ENCODE measurements at places on chromosomes 12 and 14. TPM values are rescaled to one million over a fixed set of nuclear protein-coding genes. Genes with fewer than 3 reads are reported as not detected.

GRCh38 chr12:111434680-111435338 lies 29.1 kb downstream of the SH2B3 start:
- peak; percentile 59 for ATAC-seq

DNA sequence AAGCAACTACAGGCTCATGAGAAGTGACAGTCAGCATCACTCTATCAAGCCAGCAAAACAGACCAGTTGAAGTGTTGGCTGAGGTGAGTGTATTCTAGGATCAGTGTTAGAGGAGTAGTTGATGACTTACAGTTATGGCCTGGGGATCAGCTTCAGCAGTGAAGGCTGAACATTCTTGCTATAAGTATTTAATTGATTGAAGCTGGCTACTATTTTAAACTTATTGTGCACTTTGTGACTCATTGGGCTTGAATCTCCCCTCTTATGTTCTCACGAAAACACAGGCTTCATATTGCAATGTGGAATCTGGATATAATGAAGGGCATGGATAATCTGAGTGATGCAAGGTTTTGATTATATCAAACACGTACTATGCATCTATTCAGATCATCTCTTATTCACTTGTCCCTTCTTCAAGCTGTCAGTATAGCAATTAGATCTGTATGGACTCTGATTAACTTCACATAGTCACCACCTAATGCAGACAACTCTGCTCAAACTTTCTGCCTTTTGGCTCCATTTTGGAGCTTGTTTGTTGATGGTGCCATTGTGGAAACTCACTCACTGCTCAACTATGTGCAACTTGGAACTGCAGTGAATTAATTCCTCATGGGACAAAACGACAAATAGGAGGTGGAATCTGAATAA lies 309.2 kb downstream of the SLC16A7 start:
- no peak for ATAC-seq

DNA sequence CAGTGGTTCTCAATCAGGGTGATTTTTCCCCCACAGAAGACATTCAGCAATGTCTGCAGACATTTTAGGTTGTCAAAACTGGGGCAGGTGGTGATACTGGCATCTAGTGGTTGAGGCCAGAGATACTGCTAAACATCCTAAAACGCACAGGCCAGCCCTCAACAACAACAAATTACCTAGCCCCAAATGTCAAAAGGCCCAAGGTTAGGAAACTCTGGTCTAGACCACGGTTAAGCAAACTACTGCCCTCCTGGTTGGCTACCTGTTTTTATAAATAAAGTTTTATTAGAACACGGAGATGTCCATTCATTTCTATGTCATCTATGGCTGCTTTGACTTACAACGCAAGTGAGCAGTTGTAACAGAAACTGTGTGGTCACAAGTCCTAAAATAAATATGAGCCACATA lies 186.7 kb downstream of the EFCAB11 start:
- peak; percentile 53 for ATAC-seq

- ATAC-seq = no peak
These were observed 24.9 kb upstream of the SPPL3 start for GRCh38 chr12:120928864-120929652.

GRCh38 chr12:131074221-131075083 lies 120.7 kb downstream of the ADGRD1 start:
- ATAC-seq = no peak

DNA sequence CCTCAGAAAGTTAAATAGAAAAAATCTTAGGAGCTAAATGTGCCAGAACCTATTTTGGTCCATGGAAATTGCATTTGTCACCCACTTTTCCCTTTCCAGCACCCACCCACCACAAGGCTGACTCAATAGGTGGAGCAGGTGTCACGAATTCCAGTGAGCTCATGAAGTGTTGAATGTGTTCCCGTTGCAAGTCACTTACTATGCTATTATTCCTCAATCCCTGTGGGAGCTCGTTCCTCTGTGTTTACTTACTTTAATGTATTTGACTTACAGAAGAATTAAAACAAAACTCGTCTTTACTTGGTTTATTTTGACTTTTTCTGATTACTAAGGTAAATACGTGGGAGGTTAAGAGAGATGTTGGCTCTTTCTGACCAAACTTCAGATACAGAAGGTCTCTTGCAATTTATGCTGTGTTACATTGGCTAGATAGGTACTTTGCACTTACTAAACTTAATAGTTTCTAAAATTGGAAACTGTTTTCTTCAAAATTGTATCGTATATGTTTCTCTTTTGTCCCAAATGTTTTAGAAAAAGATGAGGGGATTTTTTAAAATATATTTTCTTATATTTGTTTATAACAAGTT lies 269.4 kb upstream of the NOVA1 start:
- ATAC-seq = no peak

- ATAC-seq = no peak
These were observed 2.6 kb downstream of the LIN7A start for GRCh38 chr12:80935111-80935510.

DNA sequence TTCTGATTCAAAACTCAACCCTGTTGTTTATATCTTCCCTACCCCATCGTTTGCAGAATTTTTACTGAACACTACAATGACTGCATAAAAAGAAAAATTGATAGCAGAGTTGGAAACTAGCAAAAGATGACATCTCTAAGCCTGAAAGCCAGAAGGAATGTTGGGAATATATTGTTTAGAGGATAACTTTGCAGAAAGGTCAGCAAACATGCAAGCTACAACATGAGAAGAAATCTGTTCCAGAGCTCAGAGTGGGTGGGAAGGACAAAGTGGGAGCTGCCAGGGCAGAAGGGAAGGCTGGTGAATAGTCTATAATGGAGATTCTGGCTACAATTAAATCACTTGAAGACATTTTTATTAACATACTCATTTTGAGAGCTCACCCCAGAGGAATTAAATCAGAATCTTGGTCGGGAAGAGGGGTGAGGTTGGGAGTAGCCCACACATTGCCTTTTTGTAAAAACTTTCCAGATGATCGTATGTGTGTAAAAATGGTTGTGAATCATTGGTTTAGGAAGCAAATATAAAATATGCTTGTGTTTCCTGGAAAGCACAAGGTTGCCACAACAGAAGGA lies 574.8 kb downstream of the FLRT2 start:
- no peak for ATAC-seq

- no peak for ATAC-seq
These were observed 117.3 kb downstream of the ERC1 start for GRCh38 chr12:1108276-1108675.

GRCh38 chr12:75583355-75583754 lies 71.9 kb upstream of the KRR1 start:
- ATAC-seq = peak; percentile 69

DNA sequence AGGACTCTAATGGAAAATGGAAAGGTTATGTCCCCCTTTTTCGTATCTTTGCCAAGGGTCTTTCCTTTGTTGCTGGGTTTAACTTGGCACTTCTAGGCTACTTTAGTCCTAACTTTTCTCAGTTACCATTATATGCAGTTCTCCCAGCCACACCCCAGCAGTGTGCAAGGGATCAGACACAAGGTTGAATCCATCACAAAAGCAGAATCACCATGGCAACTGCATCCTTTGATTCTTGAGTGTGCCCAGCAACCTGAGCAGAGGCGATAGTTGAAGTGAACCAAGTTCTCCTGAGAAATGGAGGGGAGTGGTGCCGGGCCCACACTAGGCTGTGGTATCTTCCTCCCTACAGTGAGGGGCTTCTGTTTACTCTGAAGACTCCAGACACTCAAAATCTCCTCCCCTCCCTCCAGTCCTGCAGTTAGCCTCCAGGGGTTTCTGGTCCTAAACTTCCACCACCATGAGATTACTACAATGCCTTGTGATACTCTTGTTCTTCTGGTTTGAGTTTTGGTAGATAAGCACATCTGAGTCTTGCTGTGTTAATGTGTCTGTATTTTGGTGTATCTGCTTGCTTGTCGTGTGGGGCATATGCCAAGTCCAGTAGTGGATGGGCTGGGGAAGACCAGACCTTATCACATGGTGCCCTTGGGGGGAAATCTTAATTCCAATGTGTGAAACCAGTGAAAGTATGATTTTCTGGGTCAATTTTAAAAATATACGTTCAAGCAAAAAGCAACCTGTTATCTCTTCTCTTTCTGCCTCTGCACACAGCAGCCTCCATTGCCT lies 183.9 kb downstream of the CACNA1C start:
- ATAC-seq = no peak

GRCh38 chr12:112590281-112590680 lies 171.5 kb downstream of the PTPN11 start:
- no peak for ATAC-seq

GRCh38 chr14:54209511-54210250 lies 187.1 kb upstream of the CDKN3 start:
- ATAC-seq = peak; percentile 54

DNA sequence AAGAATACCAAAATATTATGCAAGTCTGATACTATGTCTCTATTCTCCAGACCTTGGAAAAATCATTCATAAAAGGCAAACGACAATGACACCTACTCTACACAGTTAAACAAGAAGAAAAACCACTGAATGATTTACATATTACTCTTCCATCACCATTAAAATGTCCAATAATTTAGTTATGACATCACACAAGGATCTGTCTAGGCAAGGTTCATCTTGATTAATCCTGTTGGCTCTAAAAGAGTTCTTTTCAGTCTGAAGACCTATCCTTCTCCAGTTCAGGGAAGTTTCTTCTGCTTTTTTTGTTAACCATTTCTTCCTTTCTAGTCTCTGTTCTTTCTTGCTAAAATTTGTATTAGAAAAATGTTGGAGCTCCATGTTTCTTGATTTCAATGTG lies 64.0 kb downstream of the OSBPL8 start:
- ATAC-seq = no peak

GRCh38 chr12:47802312-47802711 lies 17.4 kb downstream of the HDAC7 start:
- ATAC-seq = peak; percentile 4

- ATAC-seq = no peak
These were observed 504.9 kb upstream of the CCDC196 start for GRCh38 chr14:65981192-65981843.

DNA sequence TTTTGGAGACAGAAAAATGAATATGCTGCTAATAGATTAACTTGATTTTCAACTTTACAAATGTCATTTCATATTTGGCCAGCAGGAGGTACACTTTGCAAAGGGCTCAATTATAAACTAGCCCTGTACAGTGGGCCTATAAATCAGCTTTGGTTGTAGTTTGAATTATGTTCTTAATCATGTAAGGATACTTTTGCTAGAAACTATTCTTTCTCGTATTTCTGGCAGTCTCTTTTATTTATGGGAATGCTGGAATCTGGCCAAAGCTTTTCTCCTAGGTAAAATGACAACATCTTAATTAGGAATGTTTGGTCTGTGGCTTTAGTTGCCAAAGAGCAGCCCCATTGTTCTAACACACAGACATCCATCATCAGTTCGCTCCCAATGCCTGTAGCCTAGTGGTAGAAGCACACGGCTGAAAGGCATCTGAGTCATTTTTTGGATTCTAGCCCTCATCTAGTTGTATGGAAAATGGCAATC lies 1322.3 kb upstream of the SEL1L start:
- no peak for ATAC-seq

GRCh38 chr14:61476105-61476753 lies 154.8 kb downstream of the PRKCH start:
- no peak for ATAC-seq

DNA sequence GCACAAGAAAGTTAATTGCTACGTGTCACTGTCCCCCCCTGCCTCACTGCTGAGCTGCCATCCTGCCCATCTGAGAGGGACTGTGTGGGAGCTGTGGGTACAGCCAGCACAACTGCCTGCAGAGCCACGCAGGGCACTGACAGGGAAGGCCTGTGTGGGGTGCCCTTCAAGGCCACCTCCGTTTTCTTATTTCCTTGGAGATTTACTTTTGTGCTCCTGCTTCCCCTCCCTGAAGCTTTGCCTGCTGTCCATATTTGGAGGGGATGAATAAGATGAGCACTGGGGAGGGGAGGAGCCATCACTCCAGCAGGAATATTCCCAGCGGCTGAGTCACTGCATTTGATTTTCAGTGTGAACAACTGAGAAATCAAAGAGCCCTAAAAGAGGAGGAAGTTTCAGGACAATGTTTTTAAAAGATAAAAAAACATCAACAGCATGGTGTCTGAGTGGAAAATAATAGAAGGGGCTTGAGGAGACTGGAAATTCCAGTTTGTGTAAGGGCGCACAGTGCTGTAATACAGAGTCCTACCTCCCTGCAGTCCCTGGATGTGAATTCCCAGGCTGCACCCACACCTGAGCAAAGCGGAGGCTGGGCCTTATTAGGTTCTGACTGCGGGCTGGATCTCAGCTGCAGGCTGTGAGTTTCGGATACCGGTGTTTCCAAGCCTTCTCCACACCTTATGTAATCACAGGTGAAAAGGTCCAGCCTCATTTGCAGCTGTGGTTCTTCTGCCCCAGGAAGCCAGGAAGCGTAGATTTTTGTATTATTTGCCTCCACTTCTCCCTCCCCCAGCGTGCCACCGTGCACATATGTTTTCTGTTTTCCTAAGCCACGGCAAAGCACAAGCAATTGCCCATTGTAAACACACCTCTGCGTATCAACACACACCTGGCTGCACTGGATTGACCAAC lies 192.6 kb upstream of the BCL2L14 start:
- ATAC-seq = peak; percentile 97

- ATAC-seq = no peak
These were observed 78.1 kb upstream of the TBX5 start for GRCh38 chr12:114483996-114484395.

GRCh38 chr12:130658145-130658911 lies 57.8 kb downstream of the RIMBP2 start:
- peak; percentile 57 for ATAC-seq

GRCh38 chr12:109445191-109445609 lies 31.9 kb downstream of the KCTD10 start:
- no peak for ATAC-seq

DNA sequence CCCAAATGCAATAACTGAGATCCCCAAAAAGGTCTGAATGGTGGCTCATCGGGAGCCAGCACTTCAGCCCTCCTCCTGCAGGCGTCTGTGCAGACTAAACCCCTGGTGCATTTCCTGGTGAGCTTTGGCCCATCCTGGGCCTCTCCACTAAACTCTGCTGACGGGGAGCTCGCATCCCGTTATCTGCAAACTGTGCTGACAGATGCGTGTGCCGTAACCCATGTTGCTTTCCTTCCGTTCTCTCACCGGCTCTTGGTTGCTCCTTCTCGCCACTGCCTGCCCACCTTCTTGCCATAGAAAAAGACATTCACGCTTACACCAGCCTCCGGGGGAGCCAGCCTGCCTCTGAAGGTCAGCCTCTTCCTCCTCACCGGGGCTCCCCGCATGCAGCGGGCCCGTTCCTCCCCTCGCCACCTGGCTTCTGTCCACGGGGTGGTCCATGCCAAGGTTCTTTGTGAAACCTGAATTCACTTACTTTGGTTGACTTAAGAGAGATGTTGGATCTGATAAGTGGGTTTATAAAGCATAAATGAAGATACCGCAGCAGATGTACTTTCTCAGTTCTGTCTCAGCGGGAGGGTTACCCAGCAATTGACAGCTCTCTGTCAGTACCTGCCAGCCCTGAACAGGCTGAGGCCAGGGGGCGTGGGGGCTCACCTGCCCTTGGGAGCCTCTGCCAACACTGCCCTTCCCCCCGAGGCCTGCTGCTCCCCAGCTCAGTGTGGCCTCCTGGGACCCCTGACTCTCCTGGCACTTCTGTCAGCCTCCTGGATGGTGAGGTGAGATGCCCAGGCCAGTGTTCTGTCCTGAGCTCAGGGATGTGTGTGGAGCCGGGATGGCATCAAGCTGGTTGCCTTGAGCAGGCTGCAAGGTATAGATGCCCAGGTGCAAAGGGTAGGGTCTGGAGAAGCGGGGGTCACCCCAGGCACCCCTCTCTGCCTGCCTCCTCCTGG lies 14.2 kb downstream of the ZFYVE21 start:
- no peak for ATAC-seq

PLCZ1 gene
- not detected for total RNA-seq

CFAP73 gene
- total RNA-seq = 0.42 TPM

C12orf50 gene
- 0.17 TPM for total RNA-seq

RPL36AL gene
- 208 TPM for total RNA-seq

BMP4 gene
- 1.8 TPM for total RNA-seq

ANKRD33 gene
- total RNA-seq = 0.97 TPM

BBOF1 gene
- total RNA-seq = 38.2 TPM

IFI27 gene
- 8.8 TPM for total RNA-seq
